ENCODE measurements at places on chromosomes 6 and 20.

DNA sequence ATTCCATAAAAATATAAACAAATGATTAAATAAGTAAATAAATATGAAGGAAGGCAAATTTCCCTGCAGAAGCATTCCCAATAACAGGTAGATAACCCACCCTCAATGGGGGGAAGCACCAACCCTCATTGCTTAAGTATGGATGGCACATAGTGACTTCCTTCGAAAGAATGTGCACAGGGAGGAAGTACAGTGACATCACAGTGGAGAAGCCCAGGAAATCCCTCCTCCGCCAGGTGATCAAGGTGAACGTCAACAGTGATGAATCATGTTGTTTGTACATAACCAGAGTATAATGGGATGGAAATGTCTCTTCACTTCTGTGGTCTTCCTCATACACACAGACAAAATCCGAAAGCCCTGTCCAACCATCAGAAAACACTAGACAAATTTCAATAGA is 267.9 kb downstream of the THBS2 start:
- no peak for DNase-seq

GRCh38 chr20:43721429-43722152 is 5.2 kb downstream of the GTSF1L start:
- no peak for DNase-seq

DNA sequence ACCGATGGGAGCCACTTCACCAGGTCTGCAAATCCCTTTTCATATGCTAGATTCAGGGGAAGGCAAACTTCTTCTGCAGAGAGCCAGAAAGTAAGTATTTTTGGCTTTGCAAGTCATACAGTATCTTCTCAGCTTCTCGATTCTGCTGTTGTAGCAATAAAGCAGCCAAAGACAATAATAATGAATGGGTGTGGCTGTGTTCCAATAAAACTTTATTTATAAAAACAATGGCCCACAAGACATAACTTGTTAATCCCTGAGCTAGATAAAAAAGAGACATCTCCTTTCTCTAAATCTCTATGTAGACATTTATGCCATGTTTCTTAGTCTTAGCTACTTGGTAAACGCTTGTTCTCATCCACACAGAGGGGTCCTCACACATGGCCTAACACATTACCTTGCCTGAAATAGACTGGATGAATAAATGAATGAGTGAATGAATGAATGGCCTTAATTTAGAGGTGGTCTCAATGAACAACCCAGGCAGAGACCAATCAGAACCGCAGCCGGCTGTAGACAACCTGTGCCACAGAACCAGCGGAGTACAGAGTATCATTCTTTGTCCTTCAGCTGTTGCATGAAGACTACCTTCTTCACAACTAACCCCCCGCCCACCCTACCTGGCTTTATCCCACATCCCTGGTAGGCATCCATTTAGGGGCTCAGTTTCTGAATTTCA is 13.5 kb upstream of the PREX1 start:
- no peak for DNase-seq

DNA sequence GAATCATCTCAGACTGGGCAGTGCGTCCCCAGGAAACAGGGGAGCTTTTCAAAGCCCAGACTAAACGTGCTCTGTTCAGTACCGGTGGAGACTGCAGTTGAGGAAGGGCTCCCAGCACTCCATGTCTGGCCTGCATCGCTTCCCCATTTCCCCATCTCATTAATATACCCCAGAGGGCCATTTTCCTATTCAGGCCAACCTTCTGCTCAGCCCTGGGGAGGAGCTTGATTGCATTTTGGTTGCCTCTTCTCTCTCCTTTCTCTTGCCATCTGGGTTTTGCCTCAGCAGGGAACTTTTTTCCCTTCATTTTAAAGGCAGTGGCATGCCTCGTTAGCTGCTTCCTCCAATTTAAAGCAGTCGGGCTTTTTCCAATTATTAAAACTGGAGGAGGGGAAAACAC is 394.3 kb upstream of the SOX4 start:
- DNase-seq = no peak

Measured in transverse colon (tissue), 4 donors.